ENCODE measurements at places on chromosomes 11 and 22.

- DNase-seq, result peak; percentile 30
Measured at GRCh38 chr11:82682003-82682751, 51.5 kb downstream of the FAM181B start.

- no peak for DNase-seq
Measured at GRCh38 chr11:10483174-10483573, 28.1 kb downstream of the AMPD3 start.

- DNase-seq, result no peak
Measured at GRCh38 chr11:66727282-66728037, 1.6 kb downstream of the SPTBN2 start.

DNA sequence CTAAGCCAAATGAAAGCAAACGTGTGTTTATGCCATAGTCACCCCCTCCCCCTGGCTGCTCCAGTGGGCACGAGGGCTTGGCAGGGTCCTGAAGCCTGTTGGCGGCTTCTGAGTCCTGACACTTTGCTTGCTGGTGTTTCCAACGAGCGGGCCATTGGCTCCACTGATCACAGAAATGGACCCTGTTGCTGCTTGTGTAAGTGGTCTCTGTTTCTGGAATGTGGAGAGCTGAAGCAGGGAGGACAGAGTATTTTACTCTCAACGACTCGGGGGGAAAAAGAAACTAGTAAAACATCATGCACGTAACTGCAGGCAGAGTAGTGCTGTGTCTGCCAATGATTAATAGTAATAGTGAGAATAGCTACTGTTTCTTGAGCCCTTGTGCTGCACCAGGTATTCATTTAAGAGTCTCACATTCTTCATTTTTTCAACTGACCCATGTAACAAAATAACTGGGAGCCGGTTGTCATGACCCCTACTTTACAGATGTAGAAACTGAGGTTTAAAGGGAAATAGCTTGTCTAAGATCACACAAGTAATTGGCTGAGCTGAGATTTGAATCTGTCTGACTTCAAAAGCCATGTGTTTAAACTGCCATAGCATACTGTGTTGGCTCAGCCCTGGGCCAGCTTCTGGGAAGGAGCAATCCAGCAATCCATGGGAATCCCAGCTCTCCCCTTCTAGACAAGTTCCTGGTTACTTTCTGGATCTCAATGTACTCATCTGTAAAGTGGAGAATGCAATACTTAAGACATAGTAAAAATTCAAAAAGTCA is 526.7 kb downstream of the INSC start:
- no peak for DNase-seq

DNA sequence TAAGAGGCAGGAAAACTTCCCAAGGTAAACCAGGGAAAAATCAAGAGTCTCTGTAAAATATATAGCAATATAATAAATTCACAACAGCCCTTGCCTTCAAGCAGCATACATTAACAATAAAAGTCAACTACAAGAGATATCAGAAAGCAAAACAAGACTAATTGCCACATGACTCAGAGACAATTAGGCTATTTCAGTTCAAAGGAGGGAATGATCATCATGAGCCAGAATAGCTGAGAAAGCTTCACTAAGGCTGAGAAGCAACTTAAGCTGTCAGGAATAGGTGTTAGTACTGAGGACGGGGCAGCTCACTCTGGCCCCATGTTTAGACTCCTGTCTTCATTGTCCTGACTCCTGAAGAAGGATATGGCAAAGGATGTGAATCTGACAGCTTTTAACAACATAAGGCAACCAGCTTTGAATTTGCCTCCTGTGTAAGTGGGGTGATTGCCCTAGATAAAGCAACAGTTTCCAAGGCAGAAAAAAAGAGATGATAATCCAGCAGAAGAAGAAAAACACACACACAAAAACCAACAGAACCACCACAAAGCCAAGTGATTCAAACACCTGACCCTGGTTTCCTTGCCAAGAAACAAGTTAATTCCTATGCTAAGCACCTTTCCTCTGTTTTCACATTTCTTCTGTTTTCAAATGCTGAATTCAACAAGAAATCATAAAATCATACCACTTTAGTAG is 60.8 kb downstream of the SIK3 start:
- no peak for DNase-seq

- DNase-seq, result no peak
Measured at GRCh38 chr11:76205252-76206076, 838 bp downstream of the WNT11 start.

- DNase-seq, result no peak
Measured at GRCh38 chr11:45834298-45834756, 12.9 kb upstream of the CRY2 start.

DNA sequence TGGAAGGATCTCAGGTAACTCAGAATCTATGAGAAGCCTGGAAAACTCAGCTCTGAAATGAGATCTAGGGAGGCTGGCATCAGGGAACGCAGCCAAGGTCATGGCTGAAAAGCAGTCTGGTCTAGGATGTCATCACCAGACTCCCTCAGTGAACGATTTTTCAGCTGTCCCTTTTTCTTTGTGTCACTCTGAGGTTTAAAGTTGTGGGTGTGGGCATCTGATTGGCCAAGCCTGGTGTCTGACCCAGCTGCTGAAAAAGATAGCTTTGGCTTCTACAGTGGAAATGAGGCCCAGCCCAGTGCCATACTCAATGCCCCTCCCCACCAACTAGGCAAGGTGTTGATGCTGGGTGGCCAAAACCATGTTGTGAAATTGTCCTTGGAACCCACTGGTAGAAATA is 14.5 kb downstream of the RPS3 start:
- no peak for DNase-seq

DNA sequence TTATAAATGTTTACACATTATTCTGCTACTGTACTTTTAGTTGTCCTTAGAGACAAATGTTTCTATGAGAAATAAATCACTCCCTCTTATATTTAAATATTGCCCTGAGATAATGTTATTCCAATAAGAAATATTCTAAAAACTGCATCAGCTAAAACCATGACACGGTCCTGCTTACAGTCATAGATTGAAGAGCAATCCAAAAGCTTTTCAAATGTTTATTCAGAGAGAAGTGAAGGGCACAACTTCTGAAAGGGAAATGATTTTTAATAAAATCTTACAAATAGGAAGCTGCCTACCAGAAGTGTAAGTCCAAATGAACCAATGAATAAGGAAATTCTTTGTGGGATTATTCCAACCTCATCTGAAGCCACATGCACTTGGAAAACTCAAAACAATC is 49.2 kb downstream of the STK33 start:
- no peak for DNase-seq

GRCh38 chr11:34595391-34595790 is 25.5 kb upstream of the EHF start:
- DNase-seq, result no peak

DNA sequence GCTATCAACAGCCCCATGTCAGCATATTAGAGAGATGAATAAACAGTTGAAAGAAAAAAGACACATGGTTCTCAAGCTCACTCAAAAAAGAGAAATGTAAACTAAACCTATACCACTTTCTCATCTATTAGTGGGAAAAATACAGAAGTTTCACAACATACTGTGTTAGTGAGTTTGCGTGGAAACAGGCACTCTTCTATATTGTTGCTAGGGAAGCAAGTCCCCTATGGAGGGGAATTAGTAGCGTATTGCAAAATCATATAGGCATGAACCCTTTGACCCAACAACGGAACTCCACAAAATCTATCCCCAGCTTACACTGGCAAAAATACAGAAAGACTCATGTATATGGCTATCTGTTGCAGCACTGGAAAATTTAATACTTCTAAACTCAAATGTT is 14.2 kb upstream of the RFPL2 start:
- DNase-seq, result no peak

- no peak for DNase-seq
Measured at GRCh38 chr11:37972691-37973090, 1374.7 kb upstream of the RAG2 start.

DNA sequence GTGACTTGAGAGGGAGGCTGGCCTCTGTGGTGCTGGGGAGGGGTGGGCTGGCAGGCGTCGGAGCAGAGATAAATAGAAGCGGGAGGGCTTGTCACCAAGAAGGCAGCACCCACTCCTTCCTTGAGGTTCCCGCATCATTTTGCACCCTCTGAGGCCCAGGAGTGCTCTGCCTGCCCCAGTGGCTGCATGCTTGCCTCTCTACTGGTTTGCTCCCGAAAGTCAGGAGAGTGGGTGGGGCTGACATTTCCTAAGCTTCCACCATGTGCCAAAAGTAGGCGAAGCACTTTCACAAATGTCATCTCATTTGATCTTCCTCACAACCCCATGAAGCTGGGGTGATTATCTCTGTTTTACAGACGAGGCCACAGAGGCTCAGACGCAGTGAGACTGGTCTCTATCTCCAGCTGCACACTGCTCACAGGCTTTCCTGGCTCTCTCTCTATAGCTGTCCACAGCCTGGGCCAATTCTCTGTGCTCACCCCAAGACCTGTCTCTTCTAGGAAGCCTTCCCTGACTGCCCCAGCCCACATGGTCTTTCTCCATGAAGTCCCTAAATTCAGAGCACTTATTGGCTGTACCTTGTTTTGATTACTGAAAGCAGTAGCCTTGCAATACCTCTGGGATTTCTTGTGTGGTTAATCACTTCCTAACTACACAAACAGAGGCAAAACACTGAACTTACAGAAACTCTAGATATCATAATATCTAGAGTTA is 2.6 kb upstream of the UCP3 start:
- peak; percentile 31 for DNase-seq

DNA sequence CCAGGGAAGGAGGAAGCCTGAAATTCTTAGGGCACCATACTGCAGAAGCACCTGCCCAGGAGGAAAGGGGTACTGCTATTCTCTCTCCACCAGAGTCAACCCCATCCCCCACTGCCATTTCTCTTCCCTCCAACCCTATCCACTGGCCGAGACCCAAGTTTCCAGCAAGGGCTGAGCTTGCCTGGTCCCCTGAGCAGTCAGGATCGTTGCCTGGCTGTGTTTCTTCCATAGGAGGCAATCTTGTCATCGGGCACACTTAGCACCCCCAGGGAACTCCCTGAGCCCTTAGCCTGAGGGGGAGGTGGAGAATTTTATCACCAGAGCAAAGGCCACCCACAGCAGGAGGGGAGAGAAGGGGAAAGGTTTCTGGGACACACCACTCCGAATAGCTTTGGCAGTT is 115.8 kb upstream of the NECTIN1 start:
- no peak for DNase-seq

GRCh38 chr11:48150213-48150612 is 66.4 kb upstream of the OR4B1 start:
- no peak for DNase-seq

GRCh38 chr11:95996621-95997235 is 72.8 kb upstream of the MTMR2 start:
- no peak for DNase-seq

DNA sequence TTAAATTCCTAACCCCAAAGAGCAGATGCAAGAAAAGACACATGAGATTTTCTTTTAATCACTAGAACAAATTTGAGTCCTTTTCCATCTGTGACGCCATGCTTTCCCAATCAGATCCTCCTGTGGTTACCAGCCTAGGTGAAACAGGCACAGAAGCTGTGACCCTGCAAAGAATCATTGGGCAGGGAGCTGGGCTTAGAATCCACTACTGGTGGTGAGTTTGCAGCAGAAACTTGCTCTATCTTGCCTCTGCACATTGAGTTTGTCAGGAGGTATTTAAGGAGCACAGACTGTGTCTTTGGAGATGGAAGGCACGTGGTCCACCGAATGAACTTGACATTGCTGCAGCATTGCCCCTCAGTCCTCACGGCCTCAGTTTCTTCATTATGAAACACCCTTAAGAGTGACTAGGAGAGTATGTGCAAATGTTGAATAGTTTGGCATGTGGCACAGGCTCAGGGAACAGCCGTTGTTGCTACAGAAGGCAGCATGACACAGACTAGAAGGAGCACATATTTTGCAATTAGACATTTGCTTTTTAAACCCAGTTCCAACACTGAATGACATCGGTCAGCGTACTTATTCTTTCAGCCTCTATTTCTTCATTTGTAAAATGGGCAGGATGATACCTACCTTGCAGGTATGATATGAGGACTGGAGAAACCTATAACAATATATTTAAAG is 127.6 kb downstream of the DBX1 start:
- no peak for DNase-seq

DNA sequence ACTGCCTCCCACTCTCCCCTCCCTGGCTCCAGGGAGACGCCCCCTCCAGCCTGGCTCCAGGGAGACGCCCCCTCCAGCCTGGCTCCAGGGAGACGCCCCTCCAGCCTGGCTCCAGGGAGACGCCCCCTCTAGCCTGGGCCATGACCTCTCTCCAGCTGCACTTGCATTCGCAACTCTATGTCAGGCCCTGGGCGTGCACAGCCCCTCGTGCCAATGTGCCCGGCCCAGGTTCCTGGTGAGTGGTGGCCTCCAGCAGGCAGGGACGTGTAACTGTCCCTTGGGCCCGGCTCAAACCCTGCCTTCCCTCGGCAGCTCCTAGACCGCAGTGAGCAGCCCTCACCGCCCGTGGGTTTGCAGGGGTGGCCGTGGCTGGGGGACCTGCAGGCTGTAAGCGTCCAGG is 6.9 kb downstream of the MUC6 start:
- no peak for DNase-seq

DNA sequence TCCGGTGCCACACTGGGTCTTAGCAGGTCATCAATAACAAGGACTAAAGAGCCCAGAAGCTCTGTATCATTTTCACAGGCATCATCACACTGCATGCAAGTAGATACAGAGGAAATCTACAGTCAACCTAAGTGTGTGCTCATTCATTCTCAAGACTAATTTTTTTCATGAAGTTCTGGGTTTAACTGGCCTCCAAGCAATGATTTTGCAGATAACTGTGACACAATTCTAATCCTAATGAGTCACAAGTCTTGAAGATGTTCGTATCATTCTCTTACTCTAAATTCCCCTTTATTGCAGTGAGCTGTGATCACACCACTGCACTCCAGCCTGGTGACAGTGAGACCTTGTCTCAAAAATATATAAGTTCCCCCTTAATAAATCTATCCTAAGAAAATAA is 2.5 kb downstream of the OR52W1 start:
- peak; percentile 18 for DNase-seq

DNA sequence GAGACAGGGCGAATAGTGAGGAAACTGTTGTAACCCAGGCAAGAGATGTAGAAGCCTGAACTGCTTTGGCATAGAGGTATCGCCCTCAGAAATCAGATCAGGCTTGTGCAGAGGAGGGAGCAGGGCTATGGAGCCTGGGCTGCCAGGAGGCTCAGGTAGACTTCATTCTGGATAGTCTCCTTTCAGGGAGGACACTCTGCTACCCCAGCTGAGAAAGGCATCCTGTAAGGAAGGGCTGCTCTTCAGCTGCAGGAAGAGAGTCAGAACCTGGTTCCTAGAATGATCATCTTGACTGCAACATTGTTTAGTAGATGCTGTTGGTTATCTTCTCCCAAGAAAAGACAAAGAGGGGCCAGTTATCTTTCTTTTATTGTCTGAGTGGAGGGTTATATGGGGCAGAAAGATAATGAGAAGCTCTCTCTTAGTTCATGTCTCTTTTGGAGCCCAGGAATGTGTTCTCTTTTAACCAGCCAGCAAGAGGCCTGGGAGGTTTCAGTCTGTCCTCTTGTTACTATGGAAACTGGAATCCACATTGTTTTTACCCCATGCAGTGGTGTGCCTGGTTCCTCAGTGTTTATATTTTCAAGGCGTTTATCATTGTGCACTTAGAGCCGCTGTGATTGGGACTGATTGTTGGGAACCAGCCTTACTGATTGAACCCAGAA is 95.7 kb downstream of the STIM1 start:
- no peak for DNase-seq

Measured in GM04503 (cell line).